Left forelimb (tissue), 1 donor: ENCODE measurements at places on chromosomes 2 and 18.

- DNase-seq, result no peak
Observed at GRCh38 chr2:21353879-21354679, 230.3 kb downstream of the TDRD15 start.

DNA sequence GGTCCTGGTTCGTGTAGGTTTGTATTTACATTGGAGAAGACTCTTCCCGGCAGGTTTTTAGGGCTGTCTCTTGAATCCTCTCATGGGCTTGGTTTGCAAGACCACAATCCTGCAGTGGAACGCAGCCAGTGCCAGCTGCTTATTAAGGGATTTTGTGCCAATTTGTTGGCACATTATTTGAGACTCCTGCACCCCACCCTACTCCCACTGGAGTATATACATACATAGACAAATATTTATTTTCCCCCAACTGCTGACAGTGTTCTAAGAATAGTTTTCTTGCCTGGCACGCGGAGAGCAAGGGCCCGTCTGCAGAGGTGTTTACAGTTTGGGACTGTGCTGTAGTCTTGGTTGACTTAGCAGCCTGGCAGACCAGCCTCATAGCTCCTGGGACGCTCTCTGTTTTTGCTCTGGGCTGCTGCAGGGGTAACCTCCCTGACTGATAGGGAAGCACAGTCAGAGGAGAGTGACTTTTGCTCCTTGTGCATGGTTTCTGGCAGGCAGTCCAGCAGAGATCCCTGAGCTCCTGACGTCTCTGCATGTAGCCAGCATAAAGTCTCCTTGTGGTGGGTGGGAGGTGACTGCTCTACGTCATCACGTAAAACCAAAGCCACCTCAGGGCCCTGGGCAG lies 1.9 kb downstream of the LDLRAD4 start:
- DNase-seq, result no peak

DNA sequence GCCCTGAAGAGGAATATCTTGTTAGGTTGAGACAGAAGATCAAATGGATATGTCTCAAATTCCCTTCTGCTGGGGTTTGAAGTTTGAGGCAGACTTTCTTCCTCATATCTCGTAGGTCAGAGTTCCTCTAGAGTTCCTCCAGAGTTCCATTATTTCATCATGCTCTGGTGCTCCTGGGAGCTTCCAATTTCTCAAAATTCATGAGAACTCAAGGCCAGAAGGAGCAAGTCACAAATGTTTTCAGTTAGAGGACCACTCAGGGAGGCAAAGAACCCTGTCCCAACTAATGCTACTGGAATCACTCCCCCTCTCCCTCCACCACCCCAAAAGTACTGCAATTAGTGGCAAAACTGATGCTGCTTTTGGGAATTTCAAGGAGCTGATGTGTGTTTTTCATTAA lies 115.7 kb upstream of the RBMS1 start:
- no peak for DNase-seq

DNA sequence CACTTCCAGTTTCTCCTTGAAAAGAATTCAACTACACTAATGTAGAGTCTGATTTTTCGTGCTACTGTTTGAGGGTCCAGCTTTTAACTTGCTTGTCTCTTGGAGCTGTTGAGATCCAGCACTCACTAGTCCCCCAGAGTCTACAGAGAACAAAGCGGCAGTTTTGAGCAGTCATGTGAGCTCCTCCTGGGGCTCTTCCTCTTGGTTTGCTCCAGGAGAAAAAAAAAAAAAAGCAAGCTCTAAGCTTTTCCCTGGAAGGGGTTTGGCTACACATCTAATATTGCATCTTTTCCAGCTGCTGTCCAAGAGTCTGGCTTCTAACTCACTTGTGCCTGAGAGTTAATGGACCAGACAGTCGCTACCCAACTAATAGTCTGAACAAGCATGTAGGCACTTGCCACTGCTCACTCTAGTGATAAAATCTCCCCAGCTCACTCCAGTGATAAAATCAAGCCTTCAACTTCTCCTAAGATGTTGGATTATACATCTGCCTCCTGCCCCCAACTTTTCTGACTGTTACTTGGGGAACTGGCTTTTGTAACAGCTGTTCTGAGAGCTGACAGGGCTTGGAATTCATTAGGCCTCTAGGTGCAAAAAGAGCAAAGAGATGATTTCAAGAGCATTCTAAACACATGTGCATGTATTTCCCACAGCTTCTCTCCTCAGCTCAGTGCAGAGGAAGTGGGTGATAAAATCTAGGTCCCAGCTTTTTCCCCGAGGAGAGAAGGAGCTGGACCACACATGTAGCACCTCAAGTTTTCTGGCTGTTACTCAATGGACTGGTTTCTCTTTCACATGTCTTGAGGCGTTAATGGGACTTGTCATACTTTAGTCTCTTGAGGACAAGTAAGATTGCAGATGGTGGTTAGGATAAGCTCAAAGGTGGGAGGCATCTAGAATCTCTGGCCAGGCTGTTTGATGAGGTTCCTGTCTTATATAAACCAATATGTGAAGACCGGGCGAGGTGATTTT lies 750.5 kb downstream of the LRP1B start:
- DNase-seq, result no peak

GRCh38 chr18:9413576-9413975 lies 61.7 kb upstream of the RALBP1 start:
- DNase-seq, result no peak

DNA sequence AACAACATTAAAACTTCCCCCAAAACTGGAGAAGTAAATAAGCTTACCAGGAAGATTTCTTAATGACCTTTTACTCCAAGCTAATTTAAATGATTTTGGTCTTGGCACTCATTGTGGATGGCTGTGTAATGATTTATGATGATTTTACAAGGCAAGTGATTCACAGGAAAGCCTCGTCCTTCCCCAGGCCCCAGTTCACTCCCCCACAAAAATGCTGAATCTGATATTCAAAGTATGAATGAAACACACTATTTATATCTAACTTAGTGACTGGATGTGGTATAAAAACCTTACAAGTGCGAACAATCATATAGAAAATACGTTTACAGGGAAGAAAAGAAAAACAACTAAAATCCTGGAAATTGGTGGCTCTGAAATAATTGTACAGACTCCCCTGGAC lies 49.8 kb downstream of the ZNF516 start:
- no peak for DNase-seq

DNA sequence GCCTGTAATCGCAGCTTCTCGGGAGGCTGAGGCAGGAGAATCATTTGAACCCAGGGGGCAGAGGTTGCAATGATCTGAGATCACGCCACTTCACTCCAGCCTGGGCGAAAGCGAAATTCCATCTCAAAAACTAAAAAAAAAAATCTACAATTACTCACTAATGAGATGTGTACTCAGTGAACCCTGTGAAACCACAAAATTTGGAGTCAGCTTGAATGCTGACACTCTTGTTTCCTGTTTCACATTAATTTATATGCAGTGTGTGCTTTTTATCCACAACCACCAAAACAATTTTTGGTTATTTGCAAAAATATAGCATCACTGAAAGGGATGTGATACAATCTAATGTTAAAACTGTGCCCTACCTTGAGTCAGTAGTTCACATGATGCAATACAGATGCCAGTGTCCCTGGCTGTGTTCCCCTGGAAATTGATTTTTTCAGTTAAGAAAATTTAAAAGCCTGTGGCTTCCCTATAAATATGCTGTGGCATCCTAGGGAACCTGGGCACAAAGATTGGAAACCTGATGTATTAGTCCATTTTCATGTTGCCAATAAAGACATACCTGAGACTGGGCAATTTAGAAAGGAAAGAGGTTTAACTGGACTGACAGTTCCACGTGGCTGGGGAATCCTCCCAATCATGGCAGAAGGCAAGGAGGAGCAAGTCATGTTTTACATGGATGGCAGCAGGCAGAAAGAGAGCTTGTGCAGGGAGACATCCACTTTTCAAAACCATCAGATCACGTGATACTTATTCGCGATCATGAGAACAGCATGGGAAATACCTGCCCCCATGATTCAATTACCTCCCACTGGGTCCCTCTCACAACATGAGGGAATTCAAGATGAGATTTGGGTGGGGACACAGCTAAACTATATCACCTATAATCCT lies 337.5 kb upstream of the NT5C1B start:
- no peak for DNase-seq
